ENCODE measurements at places on chromosomes 5 and 9.
A peak's percentile ranks its signal among the peaks of the same experiment; 100 is the strongest.

GRCh38 chr9:19922476-19923118 lies 133.8 kb upstream of the SLC24A2 start:
- DNase-seq, result peak; percentile 33

GRCh38 chr5:93307557-93307956 lies 273.5 kb downstream of the NR2F1-AS1 start:
- no peak for DNase-seq

DNA sequence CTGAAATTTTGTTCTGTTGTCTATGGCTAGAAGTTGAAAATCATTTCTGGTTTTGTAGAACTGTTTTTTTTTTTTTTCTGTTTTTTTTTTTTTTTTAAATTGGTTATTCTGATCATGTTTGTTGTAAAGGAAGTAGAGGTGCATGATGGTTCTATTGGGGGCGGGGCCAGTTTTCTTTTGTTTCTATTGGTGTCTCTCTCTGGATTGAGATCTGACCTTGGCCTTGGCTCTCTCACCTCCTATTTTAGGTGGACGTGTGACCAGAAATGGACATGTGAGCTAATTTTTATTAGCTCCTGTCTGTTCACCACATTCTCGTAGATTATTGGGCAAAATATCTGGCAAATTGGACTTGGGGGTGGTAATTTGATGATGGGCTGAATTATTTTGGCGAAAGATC lies 3.2 kb downstream of the ZNF618 start:
- DNase-seq, result no peak

GRCh38 chr5:41754857-41755256 lies 115.4 kb downstream of the OXCT1 start:
- DNase-seq, result no peak

DNA sequence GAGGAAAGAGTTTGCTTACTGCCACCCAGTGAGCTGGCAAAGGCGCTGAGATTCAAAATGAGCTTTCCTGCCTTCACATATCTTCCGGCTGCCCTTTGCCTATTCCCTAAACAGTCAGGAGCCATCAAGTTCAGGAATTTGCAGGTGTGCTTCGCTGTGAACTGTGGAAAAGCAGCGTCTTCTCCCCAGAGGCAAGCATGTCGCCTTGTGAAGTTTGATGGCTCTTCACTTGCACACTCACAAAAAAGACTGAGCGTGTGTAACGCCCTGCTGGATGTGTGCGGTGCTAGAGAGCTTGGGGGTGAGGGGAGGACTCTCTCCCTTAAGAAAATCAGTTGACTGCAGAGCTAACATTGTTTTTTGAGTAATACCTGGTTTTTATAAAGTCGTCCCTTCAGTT lies 288.7 kb downstream of the DOCK8 start:
- no peak for DNase-seq

- no peak for DNase-seq
These were observed 49.4 kb upstream of the ORM1 start for GRCh38 chr9:114273461-114273881.

GRCh38 chr9:133785753-133786370 lies 47.7 kb upstream of the SARDH start:
- DNase-seq, result no peak

DNA sequence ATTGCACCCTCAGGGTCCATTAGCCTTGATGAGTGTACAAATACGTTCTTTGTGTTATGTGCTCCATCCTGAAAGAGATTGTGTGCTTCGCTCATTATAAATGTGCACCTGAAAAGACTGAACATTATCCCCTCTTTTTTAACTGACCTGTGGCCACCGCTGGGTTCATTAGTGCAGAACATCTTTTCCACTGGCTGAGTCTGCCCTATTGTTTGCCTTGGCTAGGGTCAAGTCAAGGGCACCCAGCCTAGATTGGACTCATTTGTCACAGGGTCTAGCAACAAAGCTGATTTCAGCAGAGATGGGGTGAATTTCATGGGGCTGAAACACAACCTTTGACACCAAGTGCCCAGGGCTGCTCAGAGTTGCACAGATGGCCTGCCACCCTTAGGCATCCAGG lies 764.1 kb upstream of the ARRDC3 start:
- DNase-seq, result no peak

GRCh38 chr5:142095035-142095434 lies 13.5 kb upstream of the NDFIP1 start:
- DNase-seq, result no peak

GRCh38 chr9:95182854-95183563 lies 134.5 kb downstream of the FANCC start:
- DNase-seq, result no peak

GRCh38 chr5:175494264-175495183 lies 16.2 kb downstream of the SFXN1 start:
- no peak for DNase-seq

- no peak for DNase-seq
These were observed 330.1 kb downstream of the GLIS3 start for GRCh38 chr9:3969590-3970260.

- no peak for DNase-seq
These were observed 981.9 kb upstream of the DMAC1 start for GRCh38 chr9:8781458-8781857.

GRCh38 chr9:113728989-113729388 lies 147.1 kb upstream of the ZNF618 start:
- no peak for DNase-seq

DNA sequence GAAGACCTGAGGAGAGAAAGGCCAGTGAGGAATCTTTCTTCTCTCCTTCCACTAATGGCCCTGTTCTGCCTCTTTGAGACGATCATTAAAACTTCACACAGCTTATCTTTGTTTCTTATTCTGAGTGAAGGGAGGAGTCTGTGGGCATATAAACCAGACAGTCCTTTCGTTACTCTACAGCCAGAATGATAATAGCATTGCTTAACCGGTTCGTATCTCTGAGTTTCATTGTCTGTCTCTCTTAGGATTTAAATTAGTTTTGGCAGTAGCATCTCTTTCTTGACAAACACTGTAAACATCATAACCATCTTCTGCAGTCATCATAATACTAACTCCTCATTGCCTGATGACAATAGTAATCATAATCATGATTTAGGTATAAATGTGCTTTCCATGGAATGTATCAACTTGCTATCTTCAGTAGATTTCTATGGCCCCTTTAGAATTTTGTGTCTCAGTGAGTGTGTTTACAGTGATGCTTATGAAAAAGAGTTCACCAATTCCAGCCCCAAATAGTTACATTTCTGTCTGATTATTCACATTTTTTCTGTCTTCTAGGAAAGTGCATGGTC lies 618.8 kb upstream of the KLF4 start:
- DNase-seq, result no peak

DNA sequence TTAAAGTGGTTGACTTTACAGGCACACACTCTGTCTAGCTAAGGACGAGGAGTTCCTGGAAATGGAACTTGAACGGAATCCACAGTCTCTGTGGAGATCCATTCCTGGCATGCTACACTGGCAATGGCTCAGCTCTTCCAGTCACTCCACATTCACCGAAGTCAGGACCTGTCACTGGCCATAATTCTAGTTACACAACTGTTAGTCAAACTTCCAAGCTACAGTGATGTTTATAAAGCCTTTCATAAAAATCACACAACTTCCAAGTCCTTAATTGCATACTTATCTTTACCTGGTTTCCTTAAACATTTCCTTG lies 15.7 kb downstream of the CDC14B start:
- no peak for DNase-seq

DNA sequence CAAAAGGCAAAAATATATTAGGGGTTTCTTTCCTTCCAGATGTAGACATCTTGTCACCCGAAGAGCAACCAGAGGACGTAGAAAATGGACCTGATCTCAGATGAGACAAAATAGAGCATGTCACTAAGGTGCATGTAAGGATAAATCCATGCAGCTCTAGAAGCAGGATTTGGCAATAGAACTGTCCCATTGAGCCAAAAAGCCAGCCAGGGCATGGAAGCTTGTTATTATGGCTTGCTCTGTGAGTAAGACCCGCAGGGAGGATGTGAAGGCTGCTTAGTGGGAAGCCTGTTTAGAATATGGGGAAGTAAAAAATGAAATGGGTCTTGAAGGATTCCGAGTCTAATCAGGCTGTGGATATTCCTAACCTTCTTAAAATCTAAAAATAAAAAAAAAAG lies 165.6 kb upstream of the MPDZ start:
- DNase-seq, result no peak

DNA sequence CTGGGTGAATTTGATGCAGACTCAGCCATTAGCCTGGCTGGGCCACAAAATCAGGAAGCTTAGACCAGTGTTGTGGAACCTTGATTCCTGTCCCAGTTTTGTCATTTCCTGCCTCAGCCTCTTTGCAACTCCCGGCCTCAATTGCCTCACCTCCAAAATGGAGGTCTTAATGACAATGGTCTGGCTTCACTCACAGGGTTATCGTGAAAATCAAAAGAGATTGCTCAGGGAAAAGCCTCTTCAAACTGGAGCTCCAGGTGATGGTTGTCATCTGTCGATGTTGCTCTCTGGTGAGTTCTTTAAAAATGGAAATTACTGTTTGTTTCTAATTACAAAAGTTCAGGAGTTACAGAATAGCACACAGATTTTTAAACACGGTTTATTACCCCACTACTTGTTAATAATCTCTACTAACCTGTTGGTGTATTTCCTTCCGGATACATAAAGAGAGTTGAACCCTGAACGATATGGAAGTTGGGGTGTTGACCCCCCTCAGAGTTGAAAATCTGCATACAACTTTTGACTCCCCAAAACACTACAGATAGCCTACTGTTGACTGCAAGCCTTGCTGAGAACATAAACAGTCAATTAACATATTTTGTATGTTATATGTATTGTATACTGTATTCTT lies 109.9 kb upstream of the CPEB4 start:
- DNase-seq, result no peak

DNA sequence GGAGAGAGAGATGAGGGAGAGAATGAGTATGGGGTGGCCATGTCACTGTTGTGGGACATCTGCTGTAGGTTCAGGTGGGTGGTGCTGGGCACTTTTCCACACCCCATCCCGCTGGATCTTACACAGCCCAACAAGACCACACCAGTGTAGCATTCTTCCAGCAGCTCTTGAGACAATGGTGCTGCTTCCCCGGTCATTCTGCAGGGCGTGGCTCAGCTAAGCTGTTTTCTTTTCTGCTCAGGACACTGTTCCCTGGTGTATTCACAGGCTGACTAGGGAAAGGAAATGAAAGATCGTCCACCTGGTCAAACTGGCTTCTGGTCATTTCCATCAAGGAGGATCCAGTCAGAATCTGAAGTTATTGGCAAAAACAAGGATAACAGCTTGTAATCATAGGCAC lies 75.6 kb downstream of the S1PR3 start:
- no peak for DNase-seq

GRCh38 chr5:56649569-56649968 lies 165.8 kb upstream of the MAP3K1 start:
- DNase-seq, result no peak

GRCh38 chr9:95110921-95111525 lies 206.5 kb downstream of the FANCC start:
- DNase-seq, result no peak

Data from anterior cingulate cortex (tissue), 58 donors.